ENCODE measurements at places on chromosomes 4 and X.

GRCh38 chr4:73815145-73815544 is 21.3 kb upstream of the CXCL6 start:
- no peak for DNase-seq

- no peak for DNase-seq
These were observed 13.6 kb downstream of the TLR6 start for GRCh38 chr4:38842994-38843393.

- no peak for DNase-seq
These were observed 239.5 kb upstream of the GPC4 start for GRCh38 chrX:133654811-133655210.

GRCh38 chr4:1043651-1044468 is 32.4 kb downstream of the FGFRL1 start:
- DNase-seq, result no peak

GRCh38 chr4:57763070-57763469 is 652.9 kb upstream of the IGFBP7 start:
- DNase-seq, result no peak

DNA sequence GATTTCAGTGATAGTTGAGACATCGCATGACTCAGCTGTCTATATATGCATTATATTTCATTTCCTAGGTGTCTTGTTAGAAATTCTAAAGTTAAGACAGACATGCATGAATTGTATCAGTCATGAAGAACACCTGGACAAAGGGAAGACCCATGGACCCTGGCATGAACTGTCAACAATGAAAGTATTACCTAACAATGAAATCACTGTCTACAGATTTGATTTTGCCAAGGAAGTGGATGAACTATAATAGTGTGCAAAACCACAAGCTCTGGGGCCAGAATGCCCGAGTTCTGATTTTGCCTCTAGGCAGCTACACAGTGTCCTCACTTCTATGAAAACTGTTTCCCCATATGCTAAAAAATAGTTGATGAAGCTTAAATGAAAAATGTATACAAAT is 386.1 kb downstream of the NLGN4X start:
- DNase-seq, result no peak

GRCh38 chr4:124872659-124873058 is 160.1 kb upstream of the ANKRD50 start:
- no peak for DNase-seq

DNA sequence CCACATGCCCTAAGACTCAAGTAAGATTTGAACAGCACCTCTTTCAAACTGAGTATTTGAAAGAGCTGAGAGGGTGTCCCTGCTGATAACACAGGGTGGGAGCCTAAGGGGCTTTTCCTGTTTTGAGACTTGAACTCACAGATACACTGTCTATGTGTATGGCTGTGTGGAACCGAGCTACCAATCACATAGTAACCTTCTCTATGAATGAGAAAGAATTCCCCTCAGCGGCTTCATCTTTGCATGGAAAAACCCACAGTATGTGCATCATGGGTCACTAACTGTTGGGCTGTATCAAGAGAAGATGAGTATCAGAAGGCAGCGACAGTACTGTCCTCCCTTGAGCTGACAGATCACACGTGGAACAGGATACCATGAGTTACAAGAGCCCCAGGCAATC is 336.3 kb downstream of the AFF2 start:
- DNase-seq, result no peak

DNA sequence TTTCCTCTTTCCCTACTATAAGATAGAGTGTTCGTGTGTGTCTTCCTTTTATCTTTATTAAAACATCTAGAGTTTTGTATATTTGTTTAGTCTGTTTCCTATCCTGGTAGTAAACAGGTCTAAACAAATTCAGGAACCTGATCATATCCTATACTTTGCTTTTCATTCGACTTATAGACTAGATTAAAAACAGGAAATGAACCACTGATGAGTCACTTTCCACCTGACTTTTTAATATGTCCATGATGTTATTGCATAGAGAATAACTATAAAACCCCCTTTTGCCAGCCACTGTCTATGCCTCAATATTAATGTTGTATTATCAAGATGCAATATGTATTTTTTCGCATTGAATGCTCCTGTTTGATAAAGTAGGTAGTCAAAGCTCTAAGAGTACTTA is 1794.0 kb downstream of the STIM2 start:
- DNase-seq, result no peak

- no peak for DNase-seq
These were observed 209.8 kb downstream of the CRLF2 start for GRCh38 chrX:1002611-1003010.

- no peak for DNase-seq
These were observed 8.5 kb upstream of the ANKRD17 start for GRCh38 chr4:73267050-73267449.

GRCh38 chr4:53009824-53010223 is 147.7 kb downstream of the RASL11B start:
- DNase-seq, result no peak

DNA sequence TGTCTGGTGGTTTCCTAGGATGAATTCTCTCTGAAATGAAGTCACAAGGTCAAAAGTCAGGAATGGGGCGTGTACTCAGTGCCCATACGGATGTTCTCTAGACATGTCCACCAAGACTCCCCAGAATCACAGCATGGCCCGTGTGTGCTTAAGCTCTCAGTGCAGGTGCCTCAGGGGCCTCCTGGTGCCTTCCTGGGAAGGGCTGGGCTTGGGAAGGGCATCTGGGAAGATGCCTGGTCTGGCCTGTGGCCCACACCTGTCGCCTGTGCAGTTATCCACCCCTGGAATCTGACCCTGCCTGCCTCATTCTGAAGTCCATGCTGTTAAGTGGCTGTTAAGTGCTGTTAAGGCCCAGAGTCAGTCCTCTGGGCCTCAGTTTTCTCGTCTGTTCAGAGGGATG is 31.2 kb downstream of the SORCS2 start:
- DNase-seq, result no peak

- DNase-seq, result no peak
These were observed 77.5 kb downstream of the IQCM start for GRCh38 chr4:149738156-149738555.

DNA sequence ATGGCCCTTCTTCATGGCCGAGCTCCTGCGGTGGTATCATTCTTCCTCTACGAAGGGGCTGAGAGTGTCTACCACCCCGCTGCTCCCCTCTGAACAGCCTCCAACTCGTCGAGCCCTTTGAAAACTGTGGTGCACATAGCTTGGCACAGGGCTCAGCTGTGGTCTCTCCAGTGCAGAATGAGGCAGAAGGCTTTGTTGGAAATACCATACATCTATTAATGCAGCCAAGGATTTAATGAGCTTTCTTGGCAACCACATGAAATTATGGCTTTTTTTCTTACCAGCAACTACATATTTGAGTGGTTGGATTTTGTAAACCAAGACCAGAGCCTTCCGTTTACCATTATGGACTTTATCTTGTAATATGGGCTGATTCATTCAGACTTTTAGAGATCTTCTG is 61.7 kb upstream of the CBR4 start:
- no peak for DNase-seq

DNA sequence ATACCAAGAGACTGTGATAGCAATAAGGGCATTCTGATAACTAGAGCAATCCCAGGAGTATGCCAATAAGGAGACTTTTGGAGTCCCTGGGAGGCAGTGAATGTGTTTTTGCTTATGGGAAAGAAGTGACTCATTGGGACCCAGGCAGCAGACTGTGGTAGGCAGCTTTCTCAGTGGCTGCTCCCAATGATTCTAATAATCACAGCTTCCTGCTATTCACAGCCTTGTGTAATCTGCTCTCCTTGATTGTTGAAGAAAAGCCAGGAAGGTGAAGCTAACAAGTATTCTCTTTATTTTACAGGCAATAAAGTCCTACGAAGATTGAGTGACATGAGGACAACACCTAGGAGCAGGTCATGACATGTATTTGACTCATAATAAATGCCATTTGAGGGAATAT is 70.3 kb upstream of the DDX60 start:
- no peak for DNase-seq

- no peak for DNase-seq
These were observed 13.7 kb upstream of the TLR8 start for GRCh38 chrX:12892716-12893115.

DNA sequence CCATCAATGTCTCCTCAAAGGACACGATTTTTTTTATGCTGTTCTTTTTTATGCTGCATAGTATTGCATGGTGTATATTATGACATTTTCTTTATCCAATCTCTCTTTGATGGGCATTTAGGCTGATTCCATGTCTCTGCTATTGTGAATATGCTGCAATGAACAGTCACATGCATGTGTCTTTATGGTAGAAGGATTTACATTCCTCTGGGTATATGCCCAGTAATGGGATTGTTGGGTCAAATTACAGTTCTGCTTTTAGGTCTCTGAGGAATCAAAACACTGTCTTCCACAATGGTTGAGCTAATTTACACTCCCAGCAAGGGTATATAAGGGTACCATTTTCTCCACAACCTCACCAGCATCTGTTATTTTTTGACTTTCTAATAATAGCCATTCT is 113.9 kb downstream of the GRIA3 start:
- no peak for DNase-seq

DNA sequence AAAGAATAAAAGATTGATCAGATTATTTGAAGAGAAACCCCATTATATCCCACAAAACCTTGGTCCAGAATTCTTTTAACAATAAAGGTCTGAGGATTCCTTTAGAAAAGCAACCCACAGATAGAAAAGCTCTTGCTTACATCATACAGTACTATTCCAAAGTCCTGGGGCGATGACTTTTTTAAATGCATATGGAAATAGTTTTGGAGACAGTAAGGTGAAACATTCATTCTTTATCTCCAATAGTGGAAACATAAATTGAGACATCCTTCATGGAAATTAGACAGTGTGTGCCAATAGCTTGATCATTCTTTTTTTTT is 85.7 kb upstream of the UCP1 start:
- DNase-seq, result no peak

DNA sequence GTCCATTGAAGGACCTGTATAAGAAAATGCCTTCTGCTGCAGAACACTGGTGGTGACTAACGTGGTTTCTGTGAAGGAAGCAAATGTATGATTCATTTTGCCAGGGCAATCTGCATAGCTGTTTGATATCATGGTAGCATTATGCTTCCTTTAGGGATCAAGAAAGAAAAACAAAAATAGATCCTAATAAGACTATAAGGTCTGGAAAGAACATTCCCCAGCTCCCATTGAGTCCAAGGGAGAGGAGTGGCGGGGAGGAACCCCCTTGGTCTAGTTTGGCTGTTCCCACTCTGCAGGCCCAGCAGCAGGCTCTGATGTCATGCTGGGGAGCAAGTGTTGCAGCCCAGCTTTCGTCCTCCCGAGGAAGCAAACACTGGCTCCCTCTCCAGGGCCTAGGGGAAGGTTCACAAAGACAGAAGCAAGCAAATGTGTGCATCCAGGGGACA is 154.5 kb upstream of the GALNT7 start:
- peak; percentile 71 for DNase-seq

GRCh38 chr4:147589586-147589985 is 27.6 kb upstream of the TMEM184C start:
- DNase-seq, result no peak

GRCh38 chrX:19543951-19544381 is 28.7 kb upstream of the MAP3K15 start:
- no peak for DNase-seq

Data from iPS DF 19.7 (cell line).